ENCODE measurements at places on chromosomes 3 and 15.

DNA sequence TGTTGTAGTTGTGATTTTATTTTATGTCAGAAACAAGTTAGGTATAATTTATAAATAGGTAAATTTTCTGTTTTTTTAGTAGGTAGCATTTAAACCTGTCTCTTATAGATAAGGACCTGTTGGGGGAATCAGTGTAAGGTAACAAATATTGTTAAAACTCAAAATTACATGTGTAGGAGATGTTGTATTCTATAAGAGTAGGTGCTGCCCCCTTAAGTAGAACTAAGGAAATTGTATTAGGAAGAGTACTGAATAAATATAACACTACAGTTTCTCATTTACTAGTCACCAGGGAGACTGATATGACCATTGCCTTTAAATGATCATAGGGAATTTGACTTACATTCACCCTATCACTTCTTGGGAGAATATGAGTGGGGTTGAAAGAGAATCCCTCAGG is 31.2 kb downstream of the SLC25A36 start:
- DNase-seq = no peak

DNA sequence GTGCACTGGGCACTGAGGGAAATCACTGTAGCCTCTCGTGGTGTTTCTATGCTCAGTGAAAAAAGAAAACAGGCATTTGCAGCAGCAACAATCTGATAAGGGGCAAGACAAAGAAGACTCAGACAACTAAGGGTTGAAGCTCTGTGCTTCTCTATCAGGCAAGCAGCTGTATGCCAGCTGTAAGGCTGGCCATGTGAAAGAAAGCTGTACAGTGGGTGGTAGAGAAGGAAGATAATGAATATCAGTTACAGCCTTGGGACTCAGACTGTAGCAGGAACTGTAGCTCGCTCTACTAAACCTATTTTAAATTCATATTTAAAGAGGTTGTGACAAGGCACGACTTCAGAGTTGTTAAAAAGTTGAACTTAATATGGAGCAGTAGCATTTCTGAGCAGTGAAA is 76.3 kb downstream of the VGLL3 start:
- DNase-seq = no peak

DNA sequence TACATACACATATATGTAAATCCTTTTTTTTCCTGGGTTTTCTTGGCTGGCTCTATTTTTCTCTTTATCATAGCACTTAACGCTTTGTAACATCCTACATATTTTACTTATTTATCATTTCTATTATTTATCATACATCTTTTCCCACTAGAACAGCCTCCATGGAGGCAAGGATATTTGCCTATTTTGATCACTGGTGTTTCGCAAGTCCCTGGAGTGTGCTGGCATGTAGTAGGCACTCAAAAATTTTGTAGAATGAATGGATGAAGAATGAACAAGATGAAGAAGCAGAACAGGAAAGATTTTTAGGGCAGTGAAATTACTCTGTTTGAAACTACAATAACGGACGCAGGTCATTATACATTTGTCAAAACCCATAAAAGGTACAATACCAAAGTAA is 83.0 kb upstream of the PTX3 start:
- no peak for DNase-seq

- no peak for DNase-seq
These were observed 462.1 kb upstream of the NR2F2 start for GRCh38 chr15:95868450-95868849.

DNA sequence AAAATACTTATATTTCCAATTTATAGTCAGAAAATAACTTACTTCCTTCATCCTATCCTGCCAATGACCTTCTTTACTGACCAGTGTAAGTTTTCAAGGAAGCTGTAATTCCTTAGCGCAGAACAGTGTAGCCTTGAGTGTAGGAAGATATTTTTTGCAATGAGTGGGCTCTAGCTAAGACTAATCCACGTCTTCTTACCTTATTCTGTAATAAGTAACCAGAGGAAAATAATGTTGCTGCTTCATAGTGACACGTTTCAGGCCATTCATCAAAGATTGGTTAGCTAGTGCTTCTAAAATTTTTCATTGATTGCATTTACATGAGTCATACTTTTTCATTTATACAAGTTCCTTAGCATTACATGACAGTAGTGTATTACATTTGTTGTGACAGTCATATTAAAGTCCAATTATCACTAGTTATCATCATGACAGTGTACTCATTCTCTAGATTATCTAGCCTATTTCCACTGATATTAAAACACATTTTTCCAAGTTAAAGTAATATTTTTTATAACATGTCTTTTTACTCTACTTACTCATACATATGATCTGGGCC is 403.8 kb upstream of the EPHA3 start:
- no peak for DNase-seq

DNA sequence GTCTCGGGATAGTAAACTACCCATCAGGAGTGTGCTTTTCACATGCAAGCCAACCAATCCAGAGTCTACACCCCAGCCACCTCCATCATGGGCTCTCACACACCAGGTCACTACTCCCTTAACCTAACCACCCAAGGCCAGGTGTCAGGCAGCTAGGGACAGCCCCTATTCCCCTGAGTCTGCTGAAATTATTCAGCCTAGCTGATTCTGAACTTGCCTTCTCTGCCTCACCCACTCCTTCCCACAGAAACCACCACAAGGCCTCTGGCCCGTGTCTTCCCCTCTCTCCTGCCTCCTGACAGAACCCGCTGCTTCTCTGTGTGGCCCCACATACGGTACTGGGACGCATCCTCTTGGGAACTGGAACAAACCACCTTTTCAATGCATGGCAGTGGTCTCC is 82.1 kb downstream of the PCSK6 start:
- DNase-seq = no peak

GRCh38 chr15:63983061-63983711 is 63.1 kb downstream of the DAPK2 start:
- no peak for DNase-seq

GRCh38 chr3:13883681-13884080 is 3.8 kb upstream of the WNT7A start:
- no peak for DNase-seq

- no peak for DNase-seq
These were observed 63.3 kb downstream of the ABTB1 start for GRCh38 chr3:127735767-127736693.

GRCh38 chr3:15281817-15282216 is 50.6 kb downstream of the SH3BP5 start:
- no peak for DNase-seq

GRCh38 chr3:61442696-61443095 is 118.7 kb upstream of the PTPRG start:
- no peak for DNase-seq

- no peak for DNase-seq
These were observed 63.3 kb upstream of the SEC61A1 start for GRCh38 chr3:127988770-127989557.

- DNase-seq = no peak
These were observed 40.0 kb upstream of the CMSS1 start for GRCh38 chr3:99777708-99778107.

GRCh38 chr3:152472672-152472954 is 203.9 kb downstream of the MBNL1 start:
- DNase-seq = no peak

DNA sequence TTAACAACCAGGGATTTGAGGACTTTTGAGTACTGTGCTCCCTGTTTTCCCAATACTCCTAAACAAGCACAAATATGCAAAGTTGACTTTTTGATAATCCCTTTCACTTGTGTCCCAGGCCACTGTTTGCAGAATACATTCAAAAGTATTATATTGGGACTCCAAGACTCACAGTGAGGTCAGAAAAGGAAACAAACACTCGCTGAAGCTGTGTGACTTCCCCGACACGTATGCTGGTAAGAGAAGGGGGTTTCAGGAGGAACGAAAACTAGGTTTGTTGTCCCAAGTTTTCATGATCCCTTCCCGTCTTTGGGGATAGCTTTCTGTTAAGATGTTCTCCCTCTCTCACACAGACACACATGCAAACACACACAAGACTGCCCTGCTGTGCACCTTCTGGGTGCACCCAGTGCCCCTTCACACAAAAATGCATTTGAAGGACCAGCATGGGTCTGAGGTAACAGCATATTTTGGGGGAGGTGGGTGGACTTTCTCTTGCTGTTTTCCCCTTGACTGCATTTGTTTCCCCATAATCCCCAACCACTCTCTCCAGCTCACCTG is 225.2 kb upstream of the PRICKLE2 start:
- no peak for DNase-seq

GRCh38 chr3:37202035-37202434 is 27.7 kb upstream of the LRRFIP2 start:
- DNase-seq = no peak

DNA sequence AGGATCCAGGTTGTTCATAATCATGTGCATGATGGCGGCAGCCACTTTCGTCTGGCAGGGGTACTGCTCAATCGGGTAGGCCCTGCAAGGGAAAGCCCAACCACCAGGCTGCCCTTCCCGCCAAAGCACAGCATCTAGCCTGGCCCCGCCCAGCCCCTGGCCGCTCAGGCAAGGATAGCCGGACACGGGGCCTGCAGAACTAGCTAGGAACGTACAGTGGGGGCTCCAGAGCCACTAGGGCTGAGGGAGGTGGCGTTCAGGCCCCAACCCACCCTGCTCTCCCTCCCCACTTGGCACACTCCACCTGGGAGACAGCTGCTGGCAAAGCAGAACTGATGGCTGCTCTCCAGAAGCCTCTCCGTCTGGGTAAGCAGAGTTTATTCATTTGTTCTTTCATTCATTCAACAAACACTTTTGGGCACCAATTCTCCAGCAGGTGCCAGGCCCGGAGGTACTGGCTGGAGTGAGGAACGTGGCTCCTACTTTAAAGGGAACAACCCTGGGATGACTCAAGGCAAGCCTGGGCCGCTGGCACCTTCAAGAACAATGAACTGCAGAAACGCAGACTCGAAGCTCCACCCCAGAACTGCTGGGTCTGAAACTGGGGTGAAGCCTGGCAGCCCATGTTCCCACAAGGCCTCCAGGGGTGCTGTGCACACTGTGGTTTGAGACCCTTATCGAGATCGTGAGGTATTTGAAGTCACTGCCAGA is 7.8 kb downstream of the UROC1 start:
- no peak for DNase-seq

- no peak for DNase-seq
These were observed 54.5 kb downstream of the SEC22A start for GRCh38 chr3:123256256-123256655.

DNA sequence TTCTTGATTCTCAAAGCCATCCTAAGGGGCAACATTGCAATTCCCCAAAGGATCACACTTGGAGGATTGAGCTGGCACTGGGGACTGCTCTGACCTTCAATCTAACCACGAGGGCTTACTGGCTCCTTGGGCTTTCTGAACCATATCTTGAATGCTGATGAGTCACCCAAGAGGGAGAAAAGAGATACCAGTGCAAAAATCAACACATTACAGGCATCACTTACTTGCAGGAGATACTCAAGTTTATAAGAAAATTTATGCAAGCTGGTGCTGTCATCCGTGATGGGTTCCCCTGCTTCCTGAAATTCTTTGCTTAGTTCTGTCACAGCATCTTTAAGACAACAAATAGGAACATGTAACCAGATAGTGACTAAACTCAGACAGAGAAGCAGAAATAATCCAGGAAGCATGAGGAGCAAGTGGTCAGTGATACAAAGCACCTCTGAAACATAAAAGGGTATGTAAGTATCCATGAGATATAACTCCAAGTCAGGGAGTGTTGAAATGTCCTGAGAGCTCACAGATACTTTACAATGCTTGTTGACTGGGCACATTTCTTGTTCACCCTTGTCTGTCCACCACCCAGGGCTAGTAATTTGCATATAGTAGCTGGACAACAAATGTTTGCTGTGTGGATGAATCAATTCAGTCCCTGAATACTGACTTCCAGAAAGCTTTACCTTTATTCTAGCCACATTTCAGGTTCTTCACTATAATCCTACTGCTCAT is 14.1 kb downstream of the FYCO1 start:
- DNase-seq = no peak

GRCh38 chr3:87370007-87370406 is 93.6 kb upstream of the POU1F1 start:
- DNase-seq = no peak

DNA sequence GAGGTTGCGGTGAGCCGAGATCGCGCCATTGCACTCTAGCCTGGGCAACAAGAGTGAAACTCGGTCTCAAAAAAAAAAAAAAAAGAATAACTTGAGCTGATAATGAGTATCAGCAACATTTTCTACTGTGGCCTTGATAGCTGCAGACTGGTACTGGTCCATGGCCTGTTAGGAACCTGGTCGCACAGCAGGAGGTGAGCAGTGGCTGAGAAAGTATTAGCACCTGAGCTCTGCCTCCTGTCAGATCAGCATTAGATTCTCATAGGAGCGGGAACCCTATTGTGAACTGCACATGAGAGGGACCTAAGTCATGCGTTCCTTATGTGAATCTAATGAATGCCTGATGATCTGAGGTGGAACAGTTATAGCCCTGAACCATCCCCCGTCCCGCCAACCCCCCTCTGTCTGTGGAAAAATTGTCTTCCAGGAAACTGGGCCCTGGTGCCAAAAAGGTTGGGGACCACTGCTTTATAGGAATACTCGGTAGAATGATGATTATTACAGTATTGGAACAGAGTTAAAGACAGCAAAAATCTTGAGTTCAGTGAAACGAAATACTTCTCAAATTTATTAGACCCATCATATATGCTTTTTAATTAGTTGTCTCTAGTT is 126.0 kb downstream of the ZNF609 start:
- DNase-seq = no peak

- DNase-seq = no peak
These were observed 338.6 kb downstream of the FOXP1 start for GRCh38 chr3:71244826-71245488.

DNA sequence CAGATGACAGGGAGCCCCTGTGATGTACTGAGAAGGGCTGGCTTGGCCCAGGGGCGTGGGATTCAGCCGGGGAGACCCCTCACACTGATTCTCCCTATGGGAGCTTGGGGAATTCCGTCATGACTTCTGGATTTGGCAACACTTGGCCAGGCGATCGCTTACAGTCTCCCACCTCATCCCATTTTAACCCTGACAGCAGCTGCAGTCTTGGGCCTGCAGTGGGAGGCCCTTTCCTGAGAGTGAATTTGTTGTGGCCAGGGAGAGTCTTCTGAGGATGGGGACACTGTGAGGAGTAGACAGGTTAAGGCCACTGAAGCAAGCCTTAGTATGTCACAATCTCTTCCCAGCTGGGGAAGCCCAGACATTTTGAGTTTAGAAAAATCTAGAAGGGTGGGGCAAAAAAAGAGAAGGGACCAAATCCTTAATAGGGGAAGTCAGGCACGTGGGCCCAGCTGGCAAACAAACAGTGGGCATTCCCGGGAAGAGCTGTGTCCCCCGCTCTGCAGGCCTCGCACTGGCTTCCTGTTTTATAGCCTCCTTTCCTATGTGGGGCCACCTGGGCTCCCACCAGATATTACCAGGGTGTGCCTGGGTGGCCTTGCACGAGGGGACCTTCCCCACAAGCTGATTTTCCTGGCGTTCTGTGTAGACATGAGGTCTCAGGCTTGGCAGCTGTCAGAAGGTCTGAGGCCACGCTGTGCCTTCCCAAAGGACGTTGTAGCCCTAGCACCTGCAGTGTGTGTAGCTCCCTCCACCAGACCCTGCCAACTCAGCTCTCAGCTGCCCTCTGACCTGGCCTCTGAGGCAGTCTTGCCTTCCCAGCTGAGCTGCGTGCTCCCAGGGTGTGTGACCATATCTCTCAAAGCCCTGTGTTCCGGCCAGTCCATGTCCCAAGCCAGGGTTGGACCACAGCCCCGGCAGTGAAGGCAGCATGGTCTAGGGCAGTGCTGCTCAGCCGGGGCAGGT is 64.5 kb downstream of the FEM1B start:
- DNase-seq = no peak
